Endodermal cell (in vitro differentiated cells): ENCODE measurements at places on chromosomes 13 and 19. TPM values are rescaled to one million over a fixed set of nuclear protein-coding genes. Genes with fewer than 3 reads are reported as not detected.

ZNF69 gene
- total RNA-seq, result 15.4 to 28.8 TPM (median 28.2 TPM) in 3 replicates

PCDH20 gene
- 4.0 and 4.3 TPM in 2 replicates for total RNA-seq

GRCh38 chr19:45995715-45996385, 583 bp downstream of the CCDC61 start:
- DNase-seq, result no peak

GRCh38 chr13:27168906-27169657, 2.5 kb downstream of the USP12 start:
- no peak for DNase-seq

GRCh38 chr19:12983542-12984142, 11.6 kb upstream of the NFIX start:
- DNase-seq, result peak; percentile 93

DNA sequence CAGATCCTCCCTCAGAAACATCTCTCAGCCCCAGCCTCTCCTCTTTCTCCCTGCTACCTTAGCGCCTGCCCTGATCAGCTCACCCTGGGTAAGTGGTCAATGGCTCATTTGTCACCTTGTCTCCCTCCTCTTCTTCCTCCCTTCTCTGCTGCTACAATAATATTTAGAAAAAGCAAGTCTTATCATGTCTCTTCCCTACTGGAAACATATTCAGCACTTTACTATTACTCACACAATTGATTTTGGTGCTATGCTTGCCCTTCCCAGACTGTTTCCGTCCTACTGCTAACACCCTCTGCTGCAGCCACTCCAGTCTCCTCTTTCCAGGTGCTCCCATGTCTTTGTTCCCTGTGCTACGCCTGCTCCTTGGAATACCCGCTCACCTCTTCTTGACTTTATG, 35.8 kb downstream of the ESD start:
- DNase-seq, result no peak

- peak; percentile 90 for DNase-seq
Measured at GRCh38 chr19:19113040-19113626, 25.1 kb downstream of the TMEM161A start.

GRCh38 chr19:30722186-30722585, 350.0 kb downstream of the ZNF536 start:
- no peak for DNase-seq

DNA sequence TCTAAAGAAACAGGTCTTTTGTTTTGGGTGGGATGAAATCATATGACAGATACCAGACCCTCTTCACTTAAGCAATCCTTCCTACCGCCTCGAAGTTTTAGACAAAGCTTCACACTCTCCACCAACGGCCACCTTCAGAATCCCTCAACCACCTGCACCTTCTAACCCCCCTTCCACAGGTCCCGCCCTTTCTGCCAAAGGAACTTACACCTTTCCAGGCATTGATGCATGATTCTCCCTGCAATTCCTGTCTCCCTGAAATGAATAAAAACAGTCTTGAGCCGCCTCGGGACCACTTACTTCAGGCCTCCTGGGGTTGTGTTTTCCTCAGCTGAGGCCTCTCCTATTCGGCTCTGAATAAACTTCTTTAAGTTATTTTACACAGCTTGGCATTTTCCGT, 859 bp downstream of the ZNF433 start:
- no peak for DNase-seq
